ENCODE measurements at places on chromosomes 3 and 15.

DNA sequence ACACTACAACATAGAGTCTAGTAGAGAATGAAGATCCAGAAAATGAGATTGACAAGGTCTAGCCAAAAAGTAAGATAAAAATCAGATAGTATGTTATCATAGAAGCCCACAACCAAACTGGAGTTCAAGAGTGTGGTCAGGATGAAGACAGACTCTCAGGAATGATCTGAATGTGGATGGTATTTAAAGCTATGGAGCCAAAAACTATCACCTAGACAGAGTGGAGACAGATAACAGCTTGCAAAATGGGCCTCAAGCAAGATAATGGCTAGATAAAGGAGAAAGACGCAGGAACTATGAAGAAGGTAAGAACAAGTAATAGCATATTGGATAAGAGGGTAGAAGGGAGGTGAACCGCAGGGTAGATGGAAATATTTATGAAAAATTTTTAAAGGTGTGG, 35.4 kb downstream of the ZMAT3 start:
- DNase-seq: no peak

- no peak for DNase-seq
Measured at GRCh38 chr15:87874896-87875711, 381.4 kb downstream of the NTRK3 start.

DNA sequence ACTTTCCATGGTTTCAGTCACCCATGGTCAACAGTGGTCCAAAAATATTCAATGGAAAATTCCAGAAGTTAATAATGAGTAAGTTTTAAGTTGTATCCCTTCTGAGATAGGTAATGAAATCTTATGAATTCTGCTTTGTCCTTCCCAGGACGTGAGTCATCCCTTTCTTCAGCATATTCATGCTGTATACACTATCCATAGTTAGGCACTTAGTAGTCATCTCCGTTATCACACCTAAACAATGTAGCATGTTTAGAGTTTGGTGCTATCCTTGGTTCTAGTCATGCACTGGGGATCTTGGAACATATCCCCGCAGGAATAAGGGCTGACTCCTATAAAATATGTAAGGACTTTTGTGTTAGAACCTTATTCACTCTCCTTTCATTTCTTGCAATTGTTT, 153.2 kb downstream of the UNC13C start:
- no peak for DNase-seq

DNA sequence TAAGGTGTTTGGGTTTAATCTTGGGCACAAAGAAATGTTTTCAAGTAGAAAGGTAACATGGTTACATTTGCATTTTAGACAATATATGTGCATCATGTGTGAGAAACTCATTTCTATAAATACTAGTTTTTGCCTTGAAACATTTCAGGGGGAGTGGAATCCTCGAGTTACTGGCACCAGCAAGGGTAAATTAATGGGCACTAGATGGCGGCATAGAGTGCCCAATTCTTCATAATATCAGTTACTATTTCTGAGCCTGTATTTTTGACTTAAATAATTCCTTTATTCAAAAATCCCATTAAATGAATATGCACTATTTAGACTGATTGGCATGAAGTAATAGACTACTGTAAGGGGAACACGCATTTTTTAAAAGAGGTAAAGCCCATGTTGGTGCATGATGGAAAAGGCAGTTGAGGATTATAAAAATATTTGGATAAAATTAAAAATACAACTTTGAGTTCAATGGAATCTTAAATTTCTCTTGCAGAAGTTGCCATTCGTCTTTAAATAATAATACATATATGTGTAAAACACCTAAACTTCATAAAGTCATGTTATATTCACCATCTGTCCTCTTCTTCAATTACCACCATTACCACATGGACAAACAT, 106.3 kb downstream of the ZBTB20 start:
- no peak for DNase-seq

- no peak for DNase-seq
Measured at GRCh38 chr3:126530171-126531050, 6.5 kb downstream of the CHST13 start.

GRCh38 chr3:128895843-128896697, 16.6 kb downstream of the ACAD9 start:
- no peak for DNase-seq

GRCh38 chr15:57298843-57299550, 77.3 kb upstream of the CGNL1 start:
- no peak for DNase-seq

DNA sequence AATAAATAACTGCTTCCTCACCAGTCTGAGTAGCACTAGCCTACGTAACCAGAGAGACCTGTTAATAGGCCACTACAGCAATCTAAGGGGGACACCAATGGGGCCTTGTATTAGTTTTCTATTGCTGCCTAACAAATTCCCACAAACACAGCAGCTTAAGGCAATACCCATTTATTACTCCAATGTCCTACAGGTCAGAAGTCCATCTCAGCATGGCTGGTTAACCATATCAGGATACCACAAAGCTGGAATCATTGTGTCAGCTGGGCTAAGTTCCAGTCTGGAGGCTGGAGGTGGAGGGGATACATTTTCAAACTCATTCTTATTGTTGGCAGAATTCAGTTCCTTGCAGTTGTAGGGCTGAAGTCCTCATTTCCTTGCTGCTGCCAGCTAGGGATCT, 331.9 kb downstream of the ULK4 start:
- no peak for DNase-seq

DNA sequence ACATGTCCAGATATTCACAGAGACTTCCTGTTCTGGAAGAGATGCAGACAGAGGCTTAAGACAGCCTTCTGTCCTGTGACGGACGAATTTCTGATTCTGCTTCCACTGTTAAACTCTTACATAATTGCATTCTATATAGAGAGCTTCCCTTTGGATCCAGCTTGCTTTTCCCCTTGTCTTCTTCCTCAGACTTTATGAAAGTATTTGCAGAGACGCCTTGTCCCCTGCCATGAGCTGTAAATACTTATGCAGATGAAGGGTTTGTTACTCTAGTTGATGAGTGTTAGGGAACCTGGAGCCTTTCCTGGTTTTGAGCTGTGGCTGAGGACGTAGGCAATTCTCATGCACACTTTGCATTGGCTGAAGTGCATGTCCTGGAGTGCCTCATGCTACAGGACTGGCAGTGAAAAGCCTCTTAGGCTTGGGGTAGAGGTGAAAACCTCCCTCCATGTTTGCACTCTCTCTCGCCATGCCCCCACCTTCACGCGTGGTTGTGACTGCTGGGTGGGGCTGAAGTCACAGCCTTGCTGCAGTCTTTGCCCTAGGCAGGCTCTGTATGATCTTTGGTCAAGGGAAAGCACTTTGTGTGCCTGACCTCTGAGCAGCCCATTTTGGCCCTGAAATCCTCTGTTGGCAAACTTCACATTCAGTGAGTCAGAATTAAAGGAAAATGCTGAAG, 286.6 kb downstream of the PTPRG start:
- DNase-seq: no peak

GRCh38 chr15:42549032-42549491, 424 bp downstream of the HAUS2 start:
- no peak for DNase-seq

GRCh38 chr3:142962520-142963233, 797 bp downstream of the PAQR9 start:
- DNase-seq: no peak

GRCh38 chr15:48631176-48631770, 14.2 kb downstream of the FBN1 start:
- no peak for DNase-seq

DNA sequence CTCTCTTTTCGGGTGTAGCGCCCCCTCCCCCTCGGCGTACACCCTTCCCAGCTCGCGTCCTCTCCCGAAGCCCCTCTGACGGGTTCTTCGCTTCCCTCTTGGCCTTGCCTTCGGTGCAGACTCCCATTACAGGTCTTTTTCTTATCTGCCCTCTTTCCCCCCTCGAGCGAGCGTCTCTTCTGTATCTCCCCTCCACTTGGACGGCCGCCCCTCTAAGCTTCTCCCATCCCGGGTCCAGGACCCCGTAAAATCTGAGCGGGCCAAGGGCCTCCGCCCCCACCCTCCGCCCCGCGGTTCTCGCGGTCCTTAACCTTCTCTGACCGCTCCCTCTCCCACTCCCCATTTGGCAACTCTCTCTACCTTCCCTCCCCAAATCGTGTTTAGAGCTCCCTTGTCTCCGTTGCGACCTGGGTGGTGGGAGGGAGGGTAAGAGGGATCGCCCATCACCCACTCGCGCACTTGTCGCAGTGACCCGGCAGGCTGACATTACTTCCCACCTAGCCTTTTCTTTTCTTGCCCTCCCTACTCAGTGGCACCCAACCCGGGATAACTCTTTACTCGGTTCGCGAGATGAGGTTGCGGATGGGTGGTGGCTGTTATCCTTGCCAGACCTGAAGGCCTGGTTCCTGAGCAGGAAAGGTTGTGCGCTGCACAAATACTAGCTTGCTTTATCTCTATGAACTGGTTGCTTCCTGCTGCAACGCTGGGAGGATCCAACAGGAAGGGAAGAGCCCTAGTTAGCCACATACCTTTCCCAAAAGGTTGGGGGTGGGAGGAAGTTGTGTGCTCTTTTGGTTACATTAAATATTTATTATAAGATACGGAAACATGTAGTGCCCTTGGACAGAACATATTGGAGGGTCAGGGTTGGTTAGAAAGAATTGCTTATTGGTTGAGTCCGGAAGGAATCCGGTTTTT, 922 bp downstream of the RAB11A start:
- DNase-seq: no peak

GRCh38 chr3:61978460-61979419, 394.6 kb downstream of the FEZF2 start:
- no peak for DNase-seq

DNA sequence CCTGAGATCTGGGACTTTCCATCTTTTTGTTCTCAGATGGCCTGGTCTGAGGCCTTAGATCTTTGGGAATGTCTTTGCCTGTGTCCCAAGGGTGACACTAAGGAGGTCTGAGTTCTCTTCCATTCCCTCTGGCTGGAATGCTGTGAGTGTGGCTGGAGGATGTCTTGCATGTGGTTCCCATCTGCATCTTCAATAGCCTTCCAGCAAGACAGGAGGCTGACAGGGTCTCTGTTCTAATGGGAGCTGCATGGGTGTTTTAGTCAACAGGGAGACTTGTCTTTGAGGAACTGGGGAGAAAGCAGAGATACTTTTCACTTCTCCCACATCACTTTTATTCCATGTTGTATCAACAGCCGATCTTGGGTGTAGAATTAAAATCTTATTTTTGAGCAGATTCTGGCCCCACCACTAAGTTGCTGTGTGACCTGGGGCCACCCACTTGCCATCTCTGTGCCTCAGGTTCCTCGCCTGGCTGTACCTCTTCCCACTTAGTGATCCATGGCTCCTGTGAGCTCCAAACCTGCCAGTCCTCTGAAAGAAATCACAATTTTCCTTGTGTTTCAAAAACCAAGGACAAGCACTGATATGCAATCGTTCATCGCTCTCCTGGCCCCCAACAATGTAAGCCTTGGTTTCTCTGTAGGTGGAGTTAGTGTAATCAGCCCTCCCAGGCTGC, 75.2 kb downstream of the LSM3 start:
- DNase-seq: no peak
